Suprapubic skin (tissue), 4 donors: ENCODE measurements at places on chromosomes 4 and X. TPM values are rescaled to one million over a fixed set of nuclear protein-coding genes. Genes with fewer than 3 reads are reported as not detected.

Gene C4orf51
- not detected for total RNA-seq

Gene BCORL1
- 7.1 TPM for total RNA-seq

GRCh38 chr4:175562542-175562941 lies 249.5 kb downstream of the GPM6A start:
- no peaks in the 10 kb centered on the region for H3K27me3 ChIP-seq
- H3K27ac ChIP-seq, result no peak overlapping the region
- H3K4me1 ChIP-seq, result no peaks in the 10 kb centered on the region
- DNase-seq, result no peak

- no peak overlapping the region for H3K27ac ChIP-seq
- no peak for DNase-seq
- no peak overlapping the region for H3K4me3 ChIP-seq
Measured at GRCh38 chr4:35739308-35739707, 505.0 kb downstream of the ARAP2 start.

DNA sequence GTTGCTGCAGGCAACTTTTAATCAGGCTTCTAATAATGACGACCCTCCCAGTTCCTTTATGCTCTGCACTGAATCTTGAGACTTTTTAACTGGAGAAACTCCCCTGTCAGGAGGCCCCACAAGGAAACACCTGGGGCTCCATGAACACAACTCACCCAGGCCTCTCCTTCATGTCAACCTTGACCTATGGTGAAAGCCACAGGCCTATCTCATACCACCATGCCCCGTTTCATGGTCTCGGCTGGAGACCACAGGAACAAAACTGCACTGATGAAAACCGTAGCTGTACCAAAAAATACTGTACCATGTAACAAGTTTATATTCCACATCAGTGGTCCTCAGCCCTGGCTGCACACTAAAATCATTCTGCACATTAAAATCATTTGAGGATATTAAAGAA lies 57.0 kb downstream of the ZNF827 start:
- H3K4me1 ChIP-seq, result peaks cover 43% of the 10 kb centered on the region
- DNase-seq, result no peak
- no peak overlapping the region for H3K27ac ChIP-seq
- H3K4me3 ChIP-seq, result no peak overlapping the region
- no peaks in the 10 kb centered on the region for H3K27me3 ChIP-seq
